ENCODE measurements at places on chromosomes 5 and 9.

- DNase-seq: no peak
These were observed 490.9 kb downstream of the SEMA5A start for GRCh38 chr5:9054821-9055589.

DNA sequence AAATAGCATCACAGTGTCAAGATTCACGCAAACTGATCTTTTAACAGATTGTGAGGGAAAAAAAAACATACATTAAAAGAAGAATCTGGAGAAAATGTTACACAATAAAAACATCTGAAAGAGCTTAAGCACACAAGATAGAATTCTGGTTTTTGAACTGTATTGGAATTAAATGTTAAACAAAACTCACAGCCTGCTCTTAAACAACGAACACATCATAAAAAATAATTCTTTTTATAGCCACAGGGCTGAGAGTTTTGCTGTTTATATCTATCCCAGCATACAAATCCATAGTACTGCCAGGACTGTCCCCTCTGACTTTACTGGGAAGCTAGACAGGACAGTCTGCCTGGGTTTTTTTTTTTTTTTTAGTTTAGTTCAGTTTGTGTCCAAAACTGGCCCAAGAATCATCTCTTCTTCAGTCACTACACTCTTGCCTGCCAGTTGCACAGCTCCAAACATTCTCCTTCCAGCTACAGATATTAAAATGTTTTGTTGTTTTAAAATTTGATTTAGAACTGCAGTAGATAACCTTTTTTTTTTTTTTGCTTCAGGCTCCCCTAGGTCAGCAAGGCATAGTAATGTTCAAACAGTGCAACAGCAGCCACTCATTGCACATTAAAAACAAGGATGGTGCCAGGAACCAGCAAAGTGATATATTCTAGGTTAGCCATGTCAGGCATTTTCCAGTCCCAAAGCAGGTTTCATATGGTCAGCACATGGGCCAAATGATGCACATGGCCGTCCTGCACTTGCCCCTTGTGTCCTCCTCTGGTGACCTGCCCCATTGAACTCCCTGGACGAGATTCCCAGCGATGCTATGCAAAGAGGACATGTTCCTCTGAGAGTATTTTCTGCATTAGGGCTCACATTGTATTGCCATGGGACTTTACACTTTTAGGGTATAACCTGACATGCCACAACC is 173.6 kb downstream of the ARL15 start:
- DNase-seq: no peak

DNA sequence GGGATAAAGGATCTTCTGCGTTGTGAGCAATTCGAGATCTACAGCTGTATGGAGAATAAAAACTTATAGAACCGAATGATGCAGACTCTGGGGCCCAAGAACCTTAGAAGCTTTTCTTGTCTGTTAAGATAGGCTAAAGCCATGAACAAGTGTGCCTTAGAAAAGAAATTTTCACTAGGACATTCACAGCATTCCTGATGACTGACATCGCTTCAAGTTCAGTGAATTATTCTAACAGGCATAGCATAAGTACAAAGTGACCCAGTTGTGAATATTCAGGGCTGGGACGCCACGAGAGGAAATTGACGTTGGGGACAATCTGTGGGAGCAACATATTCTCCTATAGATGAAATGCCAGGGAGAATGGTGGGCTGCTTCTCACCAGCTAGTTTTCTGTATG is 32.0 kb upstream of the PANK3 start:
- no peak for DNase-seq

DNA sequence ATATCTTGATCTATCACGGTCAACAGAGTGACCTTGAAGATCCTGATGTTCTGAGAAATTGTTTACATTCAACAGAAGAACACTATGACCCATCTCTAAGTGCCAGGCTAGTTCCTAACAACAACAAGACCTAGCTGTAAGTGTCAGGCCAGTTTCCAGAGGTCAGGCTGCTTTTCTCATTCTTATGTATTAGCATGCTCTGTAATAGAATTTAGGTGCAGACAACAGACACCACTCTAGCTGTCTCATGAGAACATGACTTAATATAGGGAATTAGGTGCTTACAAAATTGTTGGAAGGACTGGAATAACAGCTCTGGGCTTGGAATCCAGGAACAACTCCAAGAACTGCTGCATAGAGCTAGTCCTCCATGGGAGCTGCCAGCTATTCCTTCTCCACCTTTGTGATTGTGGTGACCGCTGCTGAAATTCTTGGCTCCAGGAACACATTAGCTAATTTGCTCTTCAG is 138.7 kb downstream of the SNX18 start:
- no peak for DNase-seq

DNA sequence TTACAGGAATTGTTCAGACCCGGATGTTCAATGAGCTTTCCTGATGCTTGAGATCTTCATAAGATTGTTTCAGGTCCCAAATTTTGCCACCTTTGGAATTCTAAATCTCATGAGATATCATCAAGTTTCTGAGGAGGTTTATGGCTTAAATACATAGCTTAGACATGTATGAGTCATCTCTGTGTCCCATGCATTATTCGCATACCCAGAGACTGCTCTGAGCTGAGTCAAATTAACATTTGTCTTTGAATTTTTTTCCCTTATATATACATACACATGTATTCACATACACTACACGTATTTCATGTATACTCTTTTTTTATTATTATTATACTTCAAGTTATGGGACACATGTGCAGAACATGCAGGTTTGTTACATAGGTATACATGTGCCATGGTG is 744.6 kb downstream of the BRINP1 start:
- no peak for DNase-seq

DNA sequence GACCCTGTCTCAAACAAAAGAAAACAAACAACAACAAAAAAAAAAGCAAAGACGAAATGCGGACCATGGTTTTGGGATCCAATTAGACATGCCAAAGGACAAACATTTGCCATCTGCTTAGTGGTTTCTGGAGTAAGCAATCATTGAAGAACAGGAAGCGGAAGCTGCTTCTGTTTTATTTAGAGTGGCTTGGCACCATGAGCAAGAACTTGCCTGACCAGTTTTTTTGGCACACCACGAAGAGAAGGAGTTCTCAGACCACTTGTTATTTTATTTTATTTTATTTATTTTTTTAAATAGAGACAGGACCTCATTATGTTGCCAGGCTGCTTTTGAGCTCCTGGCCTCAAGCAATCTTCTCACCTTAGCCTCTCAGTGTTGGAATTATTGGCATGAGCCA is 17.0 kb downstream of the BTF3 start:
- DNase-seq: no peak

DNA sequence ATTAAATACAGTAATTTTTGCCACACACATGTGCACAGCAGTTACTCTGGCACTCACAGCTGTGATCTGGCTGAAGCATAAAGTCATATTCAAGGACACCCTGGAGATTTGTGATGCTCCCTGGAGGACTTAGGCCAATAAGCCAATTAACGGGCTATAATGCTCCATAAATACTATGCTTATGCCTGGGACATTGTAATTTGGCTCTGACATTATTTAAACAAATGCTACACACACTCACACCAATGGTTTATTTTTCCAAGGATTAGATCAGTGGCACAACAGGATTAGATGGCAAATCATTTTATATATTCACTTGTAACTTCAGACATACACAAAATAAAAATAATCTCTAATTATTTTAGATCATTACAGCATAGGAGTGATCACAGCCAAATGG is 111.2 kb downstream of the LMNB1 start:
- no peak for DNase-seq

DNA sequence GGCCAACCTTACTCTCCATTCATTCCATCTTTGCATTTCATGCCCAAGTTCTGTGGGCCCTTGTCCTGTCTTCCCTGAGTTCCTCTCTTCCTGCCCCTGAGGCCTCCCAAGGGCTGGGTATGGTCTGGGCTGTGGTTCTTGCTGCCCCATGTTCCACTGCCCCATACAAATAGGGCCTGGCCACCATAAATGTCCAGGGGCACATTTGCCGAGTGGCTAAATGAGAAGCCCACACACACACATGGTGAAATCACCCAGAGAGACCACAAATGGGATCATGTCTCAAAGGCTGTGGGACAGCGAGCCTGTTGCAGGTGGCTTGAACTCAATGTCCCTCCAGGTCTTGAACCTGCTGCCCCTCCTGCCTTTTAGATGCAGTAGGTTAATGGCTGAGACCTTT is 1.2 kb downstream of the TIFAB start:
- no peak for DNase-seq

GRCh38 chr5:118698774-118699173 is 289.6 kb downstream of the DTWD2 start:
- no peak for DNase-seq

- peak; percentile 47 for DNase-seq
These were observed 995 bp downstream of the IPPK start for GRCh38 chr9:92668746-92669526.

DNA sequence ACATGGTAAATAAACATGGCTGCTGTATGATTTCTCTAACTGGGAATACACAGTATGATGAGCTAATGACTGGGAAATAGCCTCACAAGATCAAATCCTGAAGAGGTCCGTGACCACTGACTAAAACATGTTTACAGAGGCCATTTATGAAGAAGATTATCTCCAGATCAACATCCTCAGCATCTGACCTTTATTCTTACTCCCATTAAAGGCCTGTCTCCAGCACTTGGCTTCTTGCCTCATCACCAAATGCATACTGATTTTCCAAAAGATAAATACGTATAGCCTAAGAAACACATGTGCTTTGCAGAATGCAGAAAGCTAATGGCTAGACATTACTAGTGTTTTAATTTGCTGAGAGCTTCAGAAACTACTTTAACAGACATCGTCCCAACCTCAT is 108.0 kb upstream of the TSLP start:
- no peak for DNase-seq

DNA sequence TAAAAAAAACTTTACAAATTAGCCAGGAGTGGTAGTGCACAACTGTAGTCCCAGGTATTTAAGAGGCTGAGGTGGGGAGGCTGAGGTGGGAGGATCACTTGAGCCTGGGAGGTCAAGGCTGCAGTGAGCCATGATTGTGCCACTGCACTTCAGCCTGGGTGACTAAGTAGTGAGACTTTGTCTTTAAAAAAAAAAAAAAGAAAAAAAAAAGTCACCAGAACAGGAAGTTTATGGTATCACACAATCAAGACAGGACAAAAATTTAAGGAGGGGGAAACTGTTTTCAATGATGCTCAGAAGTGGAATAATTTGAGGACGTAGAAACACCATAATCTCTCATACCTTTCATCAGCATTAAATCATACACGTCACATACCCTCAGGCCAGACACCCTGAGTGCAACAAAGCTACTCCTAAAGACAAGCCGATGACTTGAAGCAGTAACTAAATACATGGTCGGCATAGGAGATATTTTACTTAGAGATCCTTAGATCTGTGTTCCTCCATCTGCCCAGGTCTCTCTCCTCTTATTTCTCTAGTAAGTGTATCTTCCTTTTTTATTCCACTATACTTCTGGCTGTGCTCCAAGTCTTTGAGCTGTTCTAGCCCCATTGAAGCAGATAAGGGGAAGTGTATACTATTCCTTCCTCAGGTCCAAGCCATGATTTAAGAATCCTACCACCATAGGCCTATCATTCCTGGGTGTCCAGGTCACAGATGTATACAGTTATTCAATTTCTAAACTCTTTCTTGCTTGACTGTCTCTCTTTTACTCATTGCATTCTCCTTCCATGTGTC is 91.3 kb upstream of the APC start:
- peak; percentile 51 for DNase-seq

GRCh38 chr5:75707911-75708509 is 9.2 kb downstream of the POC5 start:
- no peak for DNase-seq

- no peak for DNase-seq
These were observed 746 bp downstream of the STRBP start for GRCh38 chr9:123267481-123268198.

DNA sequence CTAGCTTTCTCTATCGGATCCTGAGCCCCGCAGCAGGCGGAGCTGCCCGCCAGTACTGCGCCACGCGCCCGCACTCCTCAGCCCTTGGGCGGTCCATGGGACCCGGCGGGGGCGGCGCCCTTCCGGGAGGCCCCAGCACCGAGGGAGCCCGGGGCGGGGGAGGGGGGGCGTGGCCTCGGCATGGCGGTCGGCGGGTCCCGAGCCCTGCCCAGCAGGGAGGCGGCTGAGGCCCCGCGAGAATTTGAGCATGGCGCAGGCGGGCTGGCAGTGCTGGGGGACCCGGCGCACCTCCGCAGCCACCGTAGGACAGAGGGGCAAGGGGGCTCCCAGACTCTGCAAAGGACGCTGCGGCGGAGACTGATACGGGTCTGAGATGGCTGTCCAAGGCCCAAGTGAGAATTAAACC is 6.8 kb downstream of the ZDHHC11B start:
- DNase-seq: no peak

- DNase-seq: peak; percentile 45
These were observed 632 bp downstream of the UBAP1 start for GRCh38 chr9:34179213-34180136.

Data from inflammatory macrophage (primary cell).